Stimulated activated CD8-positive, alpha-beta memory T cell treated with anti-CD3 and anti-CD28 coated beads, Interleukin-2, amount 100 ng/mL, for 1 hour (primary cell): ENCODE measurements at places on chromosomes 1 and 21.

GRCh38 chr1:67561704-67562113 is 123.3 kb upstream of the GADD45A start:
- peak; percentile 73 for DNase-seq

DNA sequence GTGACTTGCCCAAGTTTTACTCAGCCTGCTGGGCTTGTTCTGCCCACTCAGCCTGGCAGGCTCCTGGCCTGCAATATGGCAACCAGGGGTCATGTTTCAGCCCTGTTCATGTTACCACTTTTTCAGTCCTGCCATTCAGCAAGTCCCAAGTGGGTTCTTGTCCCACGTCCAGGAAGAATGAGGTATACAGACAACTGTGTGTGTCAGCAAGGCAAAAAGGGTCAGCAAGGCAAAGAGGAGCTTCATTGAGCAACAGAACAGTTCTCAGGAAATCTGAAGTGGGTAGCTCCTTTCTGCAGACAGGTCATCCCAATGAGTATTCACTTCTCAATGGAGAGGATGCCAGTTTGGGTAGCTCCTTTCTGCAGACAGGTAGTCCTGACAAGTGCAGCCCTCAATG is 1233.3 kb upstream of the B3GALT2 start:
- no peak for DNase-seq

- DNase-seq = no peak
These were observed 98.9 kb downstream of the LYST start for GRCh38 chr1:235767795-235768194.

GRCh38 chr1:51328279-51328678 is 2.1 kb downstream of the TTC39A start:
- DNase-seq = no peak

DNA sequence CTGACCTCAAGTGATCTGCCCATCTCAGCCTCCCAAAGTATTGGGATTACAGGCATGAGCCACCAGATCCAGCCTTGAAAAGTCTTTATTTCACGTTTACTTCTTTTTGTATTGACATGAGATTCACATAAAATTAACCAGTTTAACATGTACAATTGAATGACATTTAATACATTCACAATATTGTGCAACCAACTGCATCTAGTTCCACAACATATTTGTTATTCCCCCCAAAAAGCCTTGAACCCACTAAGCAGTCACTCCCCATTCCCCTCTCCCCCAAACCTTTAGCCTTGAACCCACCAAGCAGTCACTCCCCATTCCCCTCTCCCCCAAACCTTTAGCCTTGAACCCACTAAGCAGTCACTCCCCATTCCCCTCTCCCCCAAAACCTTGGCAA is 62.0 kb downstream of the ACBD6 start:
- DNase-seq = no peak

- no peak for DNase-seq
These were observed at the start of gene PLA2G2D for GRCh38 chr1:20119347-20119746. Gene PLA2G2D, minus strand, starts transcription at chr1:20119536. Its CDS starts 38 bp downstream, at chr1:20119498.

GRCh38 chr1:113975211-113975895 is 3.9 kb upstream of the OLFML3 start:
- DNase-seq = no peak

DNA sequence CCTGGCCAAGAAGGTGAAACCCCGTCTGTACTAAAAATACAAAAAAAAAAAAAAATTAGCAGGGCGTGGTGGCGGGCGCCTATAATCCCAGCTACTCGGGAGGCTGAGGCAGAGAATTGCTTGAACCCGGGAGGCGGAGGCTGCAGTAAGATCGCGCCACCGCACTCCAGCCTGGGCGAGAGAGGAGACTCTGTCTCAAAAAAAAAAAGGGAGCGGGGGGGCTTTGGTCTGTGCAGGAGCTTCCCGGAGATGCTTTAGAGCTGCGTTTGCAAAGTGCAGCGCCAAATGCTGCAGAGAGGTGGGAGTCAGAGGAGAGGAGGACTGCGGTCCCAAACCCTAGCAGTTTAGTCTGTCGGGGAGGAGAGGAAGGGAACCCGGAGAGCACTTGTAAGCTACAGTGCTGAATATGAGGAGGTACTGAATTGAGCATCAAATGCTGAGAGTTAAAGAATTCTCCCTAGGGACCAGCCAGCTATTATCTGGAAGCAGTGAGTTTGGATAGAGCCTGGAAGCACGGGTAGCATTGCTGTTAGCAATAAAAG is 569 bp downstream of the FALEC start:
- no peak for DNase-seq

- DNase-seq = no peak
These were observed 10.7 kb downstream of the TAF13 start for GRCh38 chr1:109065137-109065536.

GRCh38 chr1:203320591-203321272 is 15.4 kb downstream of the BTG2 start:
- no peak for DNase-seq

- no peak for DNase-seq
These were observed 87.4 kb downstream of the GPR52 start for GRCh38 chr1:174535207-174535606.
